MG63 (cell line): ENCODE measurements at places on chromosomes 1 and 21. TPM values are rescaled to one million over a fixed set of nuclear protein-coding genes. Genes with fewer than 3 reads are reported as not detected.

FOXD3 gene
- total RNA-seq, result 0.30 TPM in 1 of 2 replicates, not detected in the other

G0S2 gene
- 4.7 TPM in 1 of 2 replicates, not detected in the other for total RNA-seq

S100B gene
- not detected in 2 replicates for total RNA-seq

PUSL1 gene
- total RNA-seq, result 46.7 and 53.3 TPM in 2 replicates

DCST1 gene
- total RNA-seq, result not detected in 2 replicates

HMGB4 gene
- total RNA-seq, result not detected in 2 replicates

LORICRIN gene
- not detected in 2 replicates for total RNA-seq

CBR3 gene
- 11.2 and 17.8 TPM in 2 replicates for total RNA-seq

FCRL1 gene
- not detected in 2 replicates for total RNA-seq

GBP4 gene
- 0.07 and 1.1 TPM in 2 replicates for total RNA-seq

FAM151A gene
- not detected in 2 replicates for total RNA-seq
